Stimulated activated CD8-positive, alpha-beta memory T cell treated with anti-CD3 and anti-CD28 coated beads, Interleukin-4, amount 100 ng/mL, for 1 hour (primary cell): ENCODE measurements at places on chromosomes 12 and 14.

GRCh38 chr12:89672589-89672979, 36.1 kb downstream of the ATP2B1 start:
- DNase-seq: no peak

DNA sequence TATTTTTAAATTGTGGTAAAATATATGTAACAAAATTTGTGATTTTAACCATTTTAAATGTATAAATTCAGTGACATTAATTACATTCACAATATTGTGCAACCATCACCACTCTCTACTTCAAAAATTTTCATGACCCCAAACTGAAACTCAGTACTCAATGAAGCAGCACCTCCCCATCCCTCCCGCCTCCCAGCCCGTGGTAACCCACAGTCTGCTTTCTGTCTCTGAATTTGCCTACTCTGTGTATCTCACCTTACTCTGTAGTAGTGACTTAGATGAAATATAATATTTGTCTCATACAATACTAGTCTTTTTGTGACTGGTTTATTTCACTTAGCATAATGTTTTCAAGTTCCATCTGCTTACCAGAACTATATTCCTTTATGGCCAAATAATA, 36.2 kb downstream of the EML1 start:
- no peak for DNase-seq

DNA sequence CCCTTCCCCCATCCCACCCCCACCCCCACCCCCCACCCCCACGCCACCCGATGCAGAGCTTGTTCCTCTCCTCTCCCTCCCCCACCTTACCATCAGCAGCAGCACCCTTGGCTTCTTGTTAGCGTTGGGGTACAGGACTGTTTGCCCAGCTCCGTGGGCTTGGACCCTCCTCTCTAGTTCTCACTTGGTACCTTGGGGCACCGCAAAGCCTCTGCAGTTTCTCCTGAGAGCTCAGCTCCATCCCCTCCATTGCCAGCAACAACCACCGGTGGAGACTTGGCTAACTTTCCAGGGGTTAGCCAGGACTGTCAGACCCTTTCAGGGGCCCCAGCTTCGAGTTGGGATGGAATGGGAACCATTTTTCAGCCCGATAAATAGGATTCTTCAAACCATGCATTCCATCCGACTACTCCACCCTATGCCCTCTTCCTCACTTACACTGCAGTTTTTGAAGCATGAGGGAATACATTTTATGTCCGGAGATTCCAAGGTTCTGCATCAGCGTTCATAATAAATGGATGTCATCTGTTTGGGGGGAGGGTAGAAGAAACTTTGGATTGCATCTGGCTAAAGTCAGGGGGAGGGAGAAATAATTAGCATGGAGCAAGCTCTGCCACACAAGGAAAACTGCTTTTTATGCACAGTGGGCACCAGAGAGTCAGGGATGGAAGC, 1.1 kb downstream of the SCN8A start:
- no peak for DNase-seq

DNA sequence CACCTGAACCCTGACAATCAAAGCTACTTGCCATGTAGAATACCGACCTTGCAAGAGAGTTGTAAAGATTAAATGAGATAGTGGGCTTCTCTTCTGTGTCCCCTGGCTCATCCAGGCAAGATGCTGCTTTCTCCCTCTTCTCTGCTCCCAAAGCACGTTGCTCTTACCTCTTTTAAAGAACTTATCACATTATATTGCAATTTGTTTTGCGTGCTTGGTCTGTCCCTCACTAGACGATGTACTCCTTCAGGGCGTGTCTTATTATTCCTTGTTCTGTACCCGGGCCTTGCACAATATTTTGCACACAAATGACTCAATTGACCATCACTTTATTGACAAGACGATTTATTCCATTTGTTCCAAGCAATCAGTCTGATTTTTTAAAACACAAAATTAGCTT, 3.3 kb downstream of the DCN start:
- no peak for DNase-seq

DNA sequence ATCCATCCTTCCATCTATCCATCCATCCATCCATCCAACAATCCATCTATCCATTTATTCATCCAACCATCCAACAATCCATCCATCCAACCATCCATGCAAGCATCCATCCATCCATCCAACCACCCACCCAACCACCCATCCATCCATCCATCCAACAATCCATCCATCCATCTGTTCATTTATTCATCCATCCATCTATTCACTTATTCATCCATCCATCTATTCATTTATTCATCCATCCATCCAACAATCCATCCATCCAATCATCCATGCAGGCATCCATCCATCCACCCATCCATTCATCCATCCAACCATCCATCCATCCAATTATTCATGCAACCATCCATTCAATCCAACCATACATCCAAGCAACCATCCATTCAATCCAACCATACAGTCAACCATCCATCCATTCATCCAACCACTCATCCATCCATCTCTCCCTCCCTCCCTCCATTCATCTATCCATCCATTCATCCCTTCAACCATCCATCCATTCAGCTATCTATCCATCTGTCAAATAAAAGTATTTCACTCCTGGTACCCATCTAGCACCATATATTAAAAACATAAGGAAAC, 86.1 kb downstream of the KSR2 start:
- DNase-seq: no peak

GRCh38 chr12:89087149-89087825, 265.0 kb downstream of the DUSP6 start:
- no peak for DNase-seq

- no peak for DNase-seq
Measured at GRCh38 chr12:49599961-49600360, 5.5 kb downstream of the FAM186B start.

DNA sequence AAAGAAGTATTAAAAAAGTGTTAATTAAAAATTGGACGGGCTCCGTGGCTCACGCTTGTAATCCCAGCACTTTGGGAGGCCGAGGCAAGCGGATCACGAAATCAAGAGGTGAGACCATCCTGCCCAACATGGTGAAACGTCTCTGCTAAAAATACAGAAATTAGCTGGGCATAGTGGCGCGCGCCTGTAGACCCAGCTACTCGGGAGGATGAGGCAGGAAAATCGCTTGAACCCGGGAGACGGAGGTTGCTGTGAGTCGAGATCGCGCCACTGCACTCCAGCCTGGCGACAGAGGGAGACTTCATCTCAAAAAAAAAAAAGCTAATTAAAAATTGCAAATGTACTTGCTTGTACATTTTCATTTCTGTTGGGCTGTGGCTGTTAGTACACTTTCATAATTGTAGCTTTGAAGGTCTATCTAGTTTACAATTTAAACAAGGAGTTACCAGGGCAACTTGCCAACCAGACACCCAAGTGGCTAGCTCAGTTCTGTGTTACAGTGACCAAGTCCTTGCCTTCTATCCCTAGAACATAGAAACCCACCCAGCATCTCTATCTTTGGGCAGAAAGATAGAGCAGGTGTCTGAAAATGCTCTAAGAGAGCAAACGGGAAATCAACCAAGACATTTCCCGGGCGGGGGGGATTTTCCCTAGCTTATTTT, 1.2 kb downstream of the COA8 start:
- no peak for DNase-seq
